Lung microvascular endothelial cell (primary cell): ENCODE measurements at places on chromosomes 1 and 21. TPM values are rescaled to one million over a fixed set of nuclear protein-coding genes. Genes with fewer than 3 reads are reported as not detected.

DNA sequence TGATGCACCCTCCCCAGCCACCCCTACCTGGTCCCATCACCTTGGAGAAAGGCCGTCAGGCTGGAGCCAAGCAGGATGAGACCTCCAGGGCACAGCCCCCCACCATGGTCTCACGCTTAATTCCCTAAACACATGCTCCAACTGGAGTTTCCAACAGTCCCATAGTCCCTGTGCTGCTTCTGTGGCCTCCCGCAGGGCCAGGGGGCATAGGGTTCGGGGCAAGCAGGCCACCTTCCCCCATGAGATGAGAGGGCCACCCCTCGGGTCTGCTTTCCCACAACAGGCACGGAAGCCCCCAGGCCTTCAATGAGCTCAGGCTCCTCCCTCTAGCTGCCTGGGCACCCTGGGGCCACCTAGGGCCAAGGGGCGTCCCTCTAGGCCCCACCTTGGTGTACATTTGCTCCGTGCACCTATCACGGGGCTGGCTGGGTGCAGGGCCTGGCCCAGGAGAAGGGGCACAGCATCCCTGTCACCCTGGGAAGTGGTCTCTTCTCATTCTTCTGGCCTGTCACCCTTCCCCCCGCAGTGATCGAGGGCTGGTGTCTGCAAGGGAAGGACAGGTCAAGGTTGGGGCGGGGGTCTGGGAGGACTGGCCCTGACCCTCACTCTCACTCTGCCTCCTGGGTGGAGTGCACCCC lies 42.4 kb downstream of the TRIM11 start:
- no peak for DNase-seq

Gene COL9A2
- 0.22 and 0.79 TPM in 2 replicates for total RNA-seq

Gene ACTN2
- total RNA-seq = under 0.01 TPM in 1 of 2 replicates, not detected in the other

DNA sequence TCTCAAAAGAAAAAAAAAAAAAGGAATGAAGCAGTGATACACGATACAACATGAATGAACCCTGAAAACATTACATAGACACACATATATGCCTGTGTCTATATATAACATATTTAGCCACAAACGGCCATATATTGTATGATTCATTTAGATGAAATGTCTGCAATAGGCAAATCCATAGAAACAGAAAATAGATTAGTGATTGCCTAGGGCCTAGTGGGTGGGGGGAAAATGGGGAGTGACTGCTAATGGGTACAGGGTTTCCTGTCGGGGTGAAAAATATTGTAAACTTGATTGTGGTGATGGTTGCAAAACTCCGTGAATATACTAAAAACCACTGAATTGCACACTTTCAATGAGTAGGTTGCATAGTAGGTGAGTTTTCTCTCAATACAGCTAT lies 6.0 kb upstream of the H6PD start:
- no peak for DNase-seq

GRCh38 chr1:44784094-44785028 lies 3.6 kb downstream of the BEST4 start:
- no peak for DNase-seq

- no peak for DNase-seq
Measured at GRCh38 chr21:15298306-15298705, 233.5 kb upstream of the NRIP1 start.

DNA sequence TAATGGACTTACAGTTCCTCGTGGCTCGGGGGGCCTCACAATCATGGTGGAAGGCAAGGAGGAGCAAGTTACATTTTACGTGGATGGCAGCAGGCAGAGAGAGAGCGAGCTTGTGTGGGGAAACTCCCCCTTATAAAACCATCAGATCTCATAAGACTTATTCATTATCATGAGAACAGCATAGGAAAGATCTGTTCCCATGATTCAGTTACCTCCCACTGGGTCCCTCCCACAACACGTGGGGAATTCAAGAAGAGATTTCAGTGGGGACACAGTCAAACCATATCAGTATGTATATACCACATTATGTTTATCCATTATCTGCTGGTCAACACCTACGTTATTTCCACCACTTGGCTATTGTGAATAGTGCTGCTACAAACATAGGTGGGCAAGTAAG lies 352.3 kb upstream of the B3GALT2 start:
- DNase-seq = no peak

GRCh38 chr1:56516539-56517252 lies 62.7 kb downstream of the PLPP3 start:
- DNase-seq = no peak

- DNase-seq = no peak
Measured at GRCh38 chr1:33815061-33815460, 48.8 kb upstream of the HMGB4 start.

DNA sequence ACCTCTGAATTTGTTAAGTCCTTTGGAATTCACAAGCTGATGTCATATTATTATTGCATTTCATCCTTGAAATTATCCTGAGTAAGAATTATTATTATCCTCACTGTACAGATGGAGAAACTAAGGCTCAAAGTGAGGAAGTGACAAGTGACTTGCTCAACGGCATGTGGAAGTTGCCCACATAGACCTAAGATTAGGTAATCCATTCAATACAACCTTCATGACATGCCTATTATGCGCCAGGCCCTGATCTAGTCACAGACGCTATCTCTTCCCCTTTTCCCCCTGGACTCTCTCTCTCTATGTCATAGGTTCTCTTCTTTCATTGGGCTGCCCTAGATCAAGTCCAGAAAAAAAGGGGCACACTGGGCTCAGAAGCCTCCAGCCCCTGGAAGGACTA lies 84.9 kb upstream of the KCNK2 start:
- no peak for DNase-seq

DNA sequence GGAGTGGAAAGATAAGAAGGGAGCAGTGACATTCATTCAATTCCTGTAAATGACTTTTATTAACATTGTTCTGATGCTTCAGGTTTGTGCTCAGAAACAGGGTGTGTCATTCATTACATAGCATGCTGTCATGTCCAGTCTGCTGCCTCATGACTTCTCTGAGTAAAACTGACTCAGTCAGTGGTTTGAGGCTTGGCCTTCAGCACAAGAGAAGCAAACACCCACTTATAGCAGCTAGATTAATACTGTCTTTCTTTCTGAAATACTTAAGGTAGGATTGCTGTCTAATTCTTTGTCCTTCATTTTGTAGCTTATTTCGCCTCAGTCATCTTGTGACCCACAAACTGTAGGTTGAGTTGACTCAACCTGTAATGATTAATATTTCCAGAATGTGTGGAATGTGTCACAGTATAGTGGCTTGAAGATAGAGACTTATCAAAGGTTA lies 32.9 kb downstream of the RASAL2 start:
- DNase-seq = peak; percentile 88

DNA sequence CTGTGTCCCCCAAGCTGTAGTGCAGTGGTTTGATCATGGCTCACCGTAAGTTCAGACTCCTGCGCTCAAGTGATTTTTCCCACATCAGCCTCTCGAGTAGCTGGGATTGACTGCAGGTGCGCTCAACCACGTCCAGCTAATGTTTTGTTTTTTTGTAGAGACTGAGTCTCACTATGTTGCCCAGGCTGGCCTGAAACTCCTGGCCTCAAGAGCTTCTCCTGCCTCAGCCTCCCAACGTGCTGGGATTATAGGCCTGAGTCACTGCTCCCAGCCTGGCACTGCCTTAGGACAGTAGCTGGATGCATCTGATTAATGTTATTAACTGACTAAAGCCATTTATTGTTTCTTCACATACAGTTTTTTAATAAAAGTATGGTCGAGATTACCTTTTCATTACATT lies 40.2 kb downstream of the RNF11 start:
- no peak for DNase-seq

Gene NEGR1
- total RNA-seq = under 0.01 and 0.44 TPM in 2 replicates

Gene CASZ1
- total RNA-seq = 0.99 and 1.1 TPM in 2 replicates

- DNase-seq = peak; percentile 97
Measured at GRCh38 chr1:101236516-101237228, at the start of gene S1PR1. Gene S1PR1 (plus strand): TSS chr1:101237019. CDS start chr1:101238985, 1,966 bp downstream.

Gene NKAIN1
- total RNA-seq = not detected in 2 replicates

Gene DNALI1
- total RNA-seq = 0.20 and 0.22 TPM in 2 replicates
